ENCODE measurements at places on chromosomes 4 and X.

GRCh38 chr4:68163754-68164153 is 34.1 kb upstream of the TMPRSS11F start:
- no peak for DNase-seq

- DNase-seq: no peak
These were observed 505.6 kb downstream of the RAPGEF2 start for GRCh38 chr4:159608436-159608835.

DNA sequence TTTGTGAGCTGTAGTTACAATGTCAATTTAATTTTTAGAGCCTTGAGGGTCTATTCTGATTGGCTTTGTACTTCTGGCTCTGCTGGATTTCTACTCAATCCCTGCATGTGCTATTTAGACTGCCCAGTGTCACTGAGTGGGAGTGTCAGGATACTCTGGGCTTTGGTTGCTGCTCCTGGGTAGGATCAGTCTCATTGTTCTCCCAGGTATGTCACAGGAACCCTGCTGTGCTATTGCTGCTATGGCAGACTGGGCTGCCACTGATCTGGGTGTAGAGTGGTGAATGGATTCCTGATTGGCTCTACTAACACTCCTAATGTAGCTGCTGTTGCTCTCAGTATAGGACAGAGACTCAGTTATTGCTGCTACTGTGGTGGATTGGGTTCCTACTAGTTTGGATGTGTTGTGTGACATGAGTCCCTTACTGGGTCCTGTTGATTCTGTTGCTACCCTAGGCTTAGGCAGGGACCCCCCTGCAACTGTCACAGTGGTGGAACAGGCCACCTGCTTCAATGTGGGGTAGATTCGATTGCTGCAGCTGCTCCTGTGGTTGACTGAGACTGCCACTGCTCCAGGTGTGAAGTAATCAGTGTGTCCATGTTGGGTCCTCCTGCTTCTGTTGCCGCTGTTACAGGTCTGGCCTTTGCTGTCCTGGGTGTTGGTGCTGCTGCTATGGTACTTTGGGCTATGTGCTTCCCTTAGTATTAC is 707.8 kb upstream of the AMOT start:
- no peak for DNase-seq

DNA sequence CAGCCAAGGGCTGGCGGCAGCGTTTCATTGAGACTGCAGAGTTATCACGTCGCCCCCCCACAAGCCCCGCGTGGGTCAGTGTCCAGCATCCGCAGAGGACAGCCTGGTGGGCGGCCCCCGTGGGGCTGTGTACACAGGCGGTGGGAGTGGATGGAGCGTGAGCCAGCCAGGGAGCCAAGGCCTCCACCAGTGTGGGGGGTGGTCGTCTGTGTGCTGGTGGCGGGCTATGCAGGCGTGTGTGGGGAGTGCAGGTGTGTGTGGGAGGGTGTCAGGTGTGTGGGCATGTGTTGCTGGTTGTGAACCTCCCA is 56.5 kb upstream of the NKX1-1 start:
- no peak for DNase-seq

GRCh38 chr4:106624671-106625070 is 256.1 kb upstream of the GIMD1 start:
- no peak for DNase-seq

DNA sequence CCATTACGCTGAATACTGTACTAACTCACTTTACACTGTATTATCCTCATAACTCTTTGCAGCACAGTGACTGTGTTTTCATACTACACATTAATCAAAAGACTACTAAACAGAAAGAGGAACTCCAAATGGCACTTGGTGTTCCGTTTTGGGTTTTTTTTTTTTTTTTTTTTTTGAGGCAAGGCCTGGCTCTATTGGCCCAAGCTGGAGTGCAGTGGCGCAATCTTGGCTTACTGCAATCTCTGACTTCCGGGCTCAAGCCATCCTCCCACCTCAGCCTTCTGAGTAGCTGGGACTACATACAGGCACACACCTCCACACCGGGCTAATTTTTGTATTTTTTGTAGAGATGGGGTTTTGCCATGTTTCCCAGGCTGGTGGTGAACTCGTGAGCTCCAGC is 10.7 kb downstream of the KLHL8 start:
- no peak for DNase-seq

- no peak for DNase-seq
These were observed 159.8 kb downstream of the DHRSX start for GRCh38 chrX:2340991-2341390.

GRCh38 chr4:14787894-14788293 is 214.4 kb upstream of the CPEB2 start:
- no peak for DNase-seq

DNA sequence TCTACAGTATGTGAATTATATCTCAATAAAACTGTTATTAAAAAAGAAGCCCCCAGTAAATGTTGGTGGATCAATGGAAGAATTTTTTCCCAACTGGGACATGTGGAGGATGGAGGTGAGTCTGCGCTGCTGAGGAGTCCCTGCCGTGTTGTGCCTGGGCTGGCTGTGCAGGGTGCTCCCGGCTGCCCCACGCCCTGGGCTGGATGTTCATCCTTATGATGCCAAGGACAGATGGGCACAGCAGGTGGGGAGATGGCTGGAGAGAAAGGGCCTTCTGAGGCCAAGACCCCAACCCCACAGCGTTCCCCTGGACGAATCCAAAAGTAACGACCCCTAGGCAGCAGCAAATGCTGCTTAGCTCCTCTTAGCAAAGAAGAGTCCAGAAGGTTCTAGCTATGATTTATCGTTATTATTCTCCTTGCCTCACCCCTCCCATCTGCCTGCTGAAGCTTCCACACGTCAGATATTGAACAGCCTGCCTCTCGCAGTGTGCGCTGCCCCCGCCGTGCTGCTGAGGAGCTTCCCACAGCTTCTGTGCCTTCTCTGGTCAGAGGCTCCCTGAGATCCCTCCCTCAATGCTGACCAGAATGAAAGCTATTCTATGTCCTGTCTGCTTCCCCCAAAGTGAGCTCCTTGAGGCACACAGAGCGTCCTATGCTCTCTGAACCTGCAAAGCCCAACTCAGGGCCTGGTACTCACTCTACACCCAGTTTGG is 26.5 kb downstream of the HMX1 start:
- peak; percentile 1 for DNase-seq

DNA sequence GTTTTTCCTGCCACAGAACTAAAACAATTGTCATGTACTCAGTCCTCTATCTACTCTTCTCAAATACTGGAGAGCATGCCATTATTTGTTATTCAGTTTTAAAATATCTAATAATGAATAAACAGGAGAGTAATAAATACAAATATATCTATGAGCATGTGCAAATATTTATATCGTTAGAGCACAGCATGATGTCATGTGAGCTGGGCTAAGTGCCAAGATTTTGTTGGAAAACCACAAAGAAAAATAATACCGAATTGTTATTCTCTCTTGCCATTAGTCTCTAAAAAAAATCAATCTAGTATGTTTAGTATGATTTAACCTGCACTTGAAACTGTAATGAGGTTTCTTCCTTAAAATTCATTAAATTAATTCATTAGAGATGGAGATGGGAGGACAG is 97.3 kb downstream of the DDX60 start:
- no peak for DNase-seq

DNA sequence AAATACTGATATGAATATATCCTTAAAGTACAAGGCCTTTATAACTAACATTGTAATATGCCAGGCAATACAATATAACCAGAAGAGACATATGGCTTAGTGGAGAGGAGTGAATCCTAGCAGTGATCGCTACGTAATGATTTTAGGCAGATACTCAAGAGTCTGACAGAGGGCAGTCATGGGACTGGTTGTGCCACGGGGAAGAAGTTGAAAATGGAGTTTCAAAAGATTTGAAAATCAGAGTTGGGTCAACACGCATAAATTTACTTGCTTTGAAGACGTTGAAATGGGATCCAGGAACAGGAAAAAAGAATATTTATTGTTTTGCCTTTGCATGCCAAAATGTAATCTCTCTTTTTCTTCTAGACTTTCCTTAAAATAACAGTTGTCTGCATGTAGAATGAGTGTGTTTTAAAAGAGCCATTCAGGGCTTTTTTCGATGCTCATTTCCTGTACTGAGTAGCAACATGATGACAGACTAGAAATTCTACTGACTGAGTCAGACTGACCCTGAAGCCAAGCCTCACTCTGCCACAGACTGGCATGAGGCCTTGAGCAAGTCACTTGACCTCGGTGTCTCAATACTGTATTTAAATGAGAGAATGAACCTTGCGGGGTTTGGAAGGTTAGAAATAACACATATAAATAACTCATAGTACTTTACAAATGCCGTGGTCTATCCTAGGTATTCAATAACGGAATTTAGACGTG is 8.1 kb upstream of the SMS start:
- no peak for DNase-seq

DNA sequence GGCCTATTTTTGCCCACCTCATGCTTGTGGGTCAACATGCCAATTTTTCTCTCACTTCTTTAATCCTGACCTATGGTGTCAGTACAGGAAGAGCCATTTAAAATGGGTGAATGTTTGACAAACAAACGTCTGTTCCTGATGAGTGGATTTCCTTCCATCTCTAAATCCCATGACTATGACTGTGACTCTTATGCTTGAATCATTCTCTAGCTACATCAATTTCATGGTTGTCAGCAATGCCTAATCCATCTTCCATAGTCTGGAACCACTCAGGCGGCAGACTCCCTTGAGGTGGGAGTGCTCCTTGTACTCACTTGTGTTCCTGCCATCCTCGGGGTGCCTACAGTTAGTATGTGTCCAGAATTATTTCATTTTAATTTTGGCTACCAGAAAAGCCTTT is 194.9 kb upstream of the RPS6KA3 start:
- no peak for DNase-seq

DNA sequence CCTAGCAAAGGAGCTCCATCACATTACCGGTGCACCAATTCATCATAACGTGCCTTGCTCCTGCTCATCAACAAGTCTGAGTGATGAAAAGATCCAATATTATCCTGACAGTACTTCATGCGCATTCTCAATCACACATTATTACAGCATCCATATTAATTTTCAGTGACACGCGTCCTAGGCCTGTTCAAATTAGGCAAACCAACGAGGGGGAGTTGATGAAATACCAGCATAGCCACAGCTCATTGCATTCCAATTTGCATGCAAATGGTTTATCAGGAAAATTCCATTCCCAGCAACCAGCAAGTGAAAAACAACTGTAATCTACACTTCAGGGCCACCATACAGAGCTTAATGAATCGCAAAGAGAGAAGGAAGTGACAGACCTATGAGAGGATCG is 236.9 kb downstream of the DCLK2 start:
- no peak for DNase-seq

- no peak for DNase-seq
These were observed 793.4 kb upstream of the FRG1 start for GRCh38 chr4:189147005-189147929.

DNA sequence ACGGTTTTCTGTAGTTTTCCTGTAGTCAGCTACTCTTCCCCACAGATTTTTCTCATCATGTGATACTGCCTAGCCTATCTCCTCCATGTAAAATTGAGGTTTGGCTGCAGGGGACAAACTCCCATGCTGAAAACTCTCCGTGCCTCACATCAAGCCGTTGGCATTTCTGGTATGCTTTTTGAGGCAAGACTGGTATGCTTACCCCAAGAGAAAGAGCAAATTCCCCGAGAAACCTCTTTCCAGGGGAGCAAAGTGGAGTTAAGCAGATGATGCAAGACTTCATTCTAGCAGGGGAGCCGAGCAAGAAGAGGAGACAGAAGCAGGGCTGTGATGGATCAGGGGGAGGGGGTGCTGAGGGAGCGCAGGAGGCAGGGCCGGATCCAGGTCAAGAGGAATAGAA is 4.8 kb downstream of the SOWAHD start:
- DNase-seq: no peak

DNA sequence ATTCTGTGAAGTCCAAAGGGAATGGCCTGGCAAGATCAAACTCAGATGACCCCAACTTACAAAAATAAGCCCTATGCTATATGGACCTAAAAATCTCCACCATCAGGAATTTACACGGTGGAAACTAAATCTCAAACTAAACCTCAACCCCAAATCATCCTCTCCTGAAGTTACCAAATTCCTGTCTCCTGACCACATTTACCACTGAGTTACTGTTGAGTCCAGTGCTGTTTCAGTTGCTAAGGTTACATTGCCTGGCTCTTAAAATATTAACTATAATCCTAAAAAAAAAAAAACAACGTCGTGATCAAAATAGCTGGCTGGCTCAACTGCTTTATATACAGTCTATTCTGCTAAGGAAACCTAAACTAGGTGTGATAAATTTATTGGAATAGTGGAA is 315.2 kb upstream of the SLIT2 start:
- DNase-seq: no peak

DNA sequence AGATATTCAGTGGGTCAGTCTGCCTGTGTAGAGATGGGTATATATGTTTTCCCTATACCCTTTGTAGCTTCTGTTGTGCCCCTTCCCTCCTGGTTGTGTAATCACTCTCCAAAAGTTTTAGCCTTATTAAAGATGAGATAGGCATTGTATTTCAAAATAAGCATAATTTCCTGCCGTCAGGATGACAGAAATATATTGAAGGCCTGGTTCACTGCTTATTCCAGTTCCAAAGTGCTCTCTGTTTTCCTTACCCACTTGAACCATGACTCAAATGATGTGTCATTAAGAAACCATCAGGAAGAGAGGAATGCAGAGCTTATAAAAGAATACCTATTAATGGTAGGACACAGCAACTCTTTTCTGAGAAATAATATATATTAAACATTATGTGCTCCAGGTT is 178.5 kb downstream of the GABRB1 start:
- DNase-seq: no peak

GRCh38 chr4:153603835-153604234 is 80.2 kb upstream of the TLR2 start:
- DNase-seq: no peak

DNA sequence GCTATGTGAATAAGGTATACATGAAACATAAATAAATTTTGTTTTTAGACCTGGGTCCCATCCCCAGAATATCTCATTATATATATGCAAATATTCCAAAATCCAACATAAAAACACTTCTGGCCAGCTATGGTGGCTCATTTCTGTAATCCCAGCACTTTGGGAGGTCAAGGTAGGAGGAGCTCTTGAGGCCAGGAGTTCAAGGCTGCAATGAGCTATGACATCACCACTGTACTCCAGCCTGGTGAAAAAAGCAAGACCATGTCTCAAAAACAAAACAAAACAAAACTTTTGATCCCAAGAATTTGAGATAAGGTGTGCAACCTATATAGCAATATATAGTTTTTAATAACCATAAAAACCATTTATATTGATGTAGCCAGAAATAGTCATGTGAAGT is 5.4 kb upstream of the ADGRA3 start:
- no peak for DNase-seq

GRCh38 chrX:78708262-78708661 is 39.3 kb upstream of the LPAR4 start:
- DNase-seq: peak; percentile 4

DNA sequence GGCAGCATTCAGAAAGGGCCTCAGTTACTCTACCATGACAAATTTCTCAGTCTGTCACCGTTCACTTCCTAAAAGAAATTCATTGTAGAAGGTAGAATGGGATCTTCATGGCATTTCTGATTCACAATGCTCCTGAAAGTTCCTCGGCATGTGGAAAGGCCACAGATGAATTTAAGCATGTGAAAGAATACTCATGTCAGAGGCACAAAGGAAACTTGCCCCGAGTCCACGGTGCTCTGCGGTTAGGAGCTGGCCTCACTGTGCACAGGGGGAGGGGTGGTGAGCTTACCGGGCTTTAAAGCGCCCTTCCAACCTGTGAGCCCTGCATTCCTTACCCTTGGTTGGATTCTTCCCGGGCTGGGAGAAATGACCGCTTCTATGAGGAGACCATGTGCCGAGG is 9.3 kb downstream of the TKTL1 start:
- DNase-seq: no peak

GRCh38 chrX:108511721-108512120 is 72.1 kb downstream of the COL4A5 start:
- no peak for DNase-seq

Data from endothelial cell (in vitro differentiated cells).